ENCODE measurements at places on chromosomes 7 and 10.

GRCh38 chr7:92547579-92547978 lies 19.0 kb downstream of the RBM48 start:
- peak; percentile 13 for DNase-seq

GRCh38 chr7:80823057-80823456 lies 95.8 kb downstream of the SEMA3C start:
- DNase-seq: no peak

DNA sequence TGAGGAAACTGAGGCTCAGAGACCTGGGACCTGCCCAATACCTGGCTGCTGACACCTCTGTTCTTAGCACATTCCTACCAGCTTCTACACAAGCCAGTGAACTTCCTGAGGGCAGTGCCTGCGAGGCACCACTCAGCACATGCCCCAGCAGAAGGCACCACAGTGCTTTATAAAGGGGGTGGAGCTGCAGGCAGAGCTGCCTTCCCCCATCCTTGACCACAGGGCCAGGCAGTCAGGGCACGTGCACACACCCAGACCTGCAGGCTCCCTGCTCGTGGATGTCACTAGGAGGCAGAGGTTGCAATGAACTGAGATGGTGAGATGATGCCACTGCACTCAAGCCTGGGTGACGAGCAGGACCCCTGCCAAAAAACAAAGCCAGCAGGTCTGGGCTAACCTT lies 39.2 kb upstream of the TUBB8 start:
- DNase-seq: no peak

DNA sequence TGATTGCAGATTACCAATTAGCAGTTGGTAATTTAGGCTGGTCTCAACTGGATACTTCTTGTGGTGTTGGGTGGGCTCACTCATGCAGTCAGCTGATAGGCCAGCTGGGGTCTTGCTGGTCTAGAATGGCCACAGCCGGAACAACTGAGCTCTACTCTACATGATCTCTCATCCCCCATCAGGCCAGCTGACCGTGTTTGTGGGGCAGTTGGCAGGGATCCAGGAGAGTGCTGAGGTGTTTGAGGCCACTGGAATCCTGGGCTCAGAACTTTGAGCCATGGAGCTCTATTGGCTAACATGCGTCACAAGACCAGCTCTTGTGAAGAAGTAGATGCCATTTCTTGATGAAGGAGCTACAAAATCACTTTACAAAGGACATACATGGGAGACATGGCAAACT lies 242.4 kb downstream of the GFRA1 start:
- no peak for DNase-seq

- DNase-seq: no peak
Measured at GRCh38 chr10:59803714-59804113, 50.5 kb upstream of the MRLN start.

DNA sequence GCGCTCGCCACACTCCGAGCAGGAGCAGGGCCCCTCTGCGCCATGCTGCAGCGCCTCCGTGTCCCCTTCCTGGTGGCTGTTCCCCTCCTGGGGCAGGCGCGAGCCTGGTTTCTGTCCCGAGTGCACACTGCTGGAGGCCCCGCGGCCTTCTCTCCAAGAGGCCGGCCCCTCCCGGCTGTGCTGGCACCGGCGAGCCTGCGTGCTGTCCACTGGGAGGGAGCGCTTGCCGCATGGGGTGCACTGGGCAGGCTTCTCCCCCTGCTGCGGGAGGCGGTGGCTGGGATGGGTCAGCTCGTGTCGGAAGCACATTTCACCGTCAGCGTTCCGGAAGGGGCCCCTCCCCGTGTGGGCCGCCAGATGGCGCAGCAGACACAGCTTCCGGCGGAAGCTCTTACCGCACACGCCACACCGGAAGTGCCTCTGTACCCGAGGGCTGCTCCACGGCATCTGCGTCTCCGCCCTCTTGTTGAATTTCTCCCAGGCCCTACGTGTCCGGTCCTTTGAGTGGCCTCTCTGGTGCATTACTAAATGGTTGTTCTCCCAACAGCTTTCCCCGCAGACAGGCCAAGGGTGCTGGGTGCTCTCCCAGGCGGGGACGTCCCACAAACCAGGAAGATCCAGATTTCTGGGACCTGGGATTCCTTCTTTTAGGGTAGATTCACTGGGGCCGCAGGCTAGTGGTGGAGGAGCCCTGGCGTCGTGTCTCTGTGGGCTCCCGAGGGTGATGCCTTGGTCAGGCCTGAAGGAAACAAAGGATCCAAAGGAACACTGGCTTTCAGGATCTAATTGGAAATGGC lies 18.7 kb downstream of the ZNF786 start:
- no peak for DNase-seq

DNA sequence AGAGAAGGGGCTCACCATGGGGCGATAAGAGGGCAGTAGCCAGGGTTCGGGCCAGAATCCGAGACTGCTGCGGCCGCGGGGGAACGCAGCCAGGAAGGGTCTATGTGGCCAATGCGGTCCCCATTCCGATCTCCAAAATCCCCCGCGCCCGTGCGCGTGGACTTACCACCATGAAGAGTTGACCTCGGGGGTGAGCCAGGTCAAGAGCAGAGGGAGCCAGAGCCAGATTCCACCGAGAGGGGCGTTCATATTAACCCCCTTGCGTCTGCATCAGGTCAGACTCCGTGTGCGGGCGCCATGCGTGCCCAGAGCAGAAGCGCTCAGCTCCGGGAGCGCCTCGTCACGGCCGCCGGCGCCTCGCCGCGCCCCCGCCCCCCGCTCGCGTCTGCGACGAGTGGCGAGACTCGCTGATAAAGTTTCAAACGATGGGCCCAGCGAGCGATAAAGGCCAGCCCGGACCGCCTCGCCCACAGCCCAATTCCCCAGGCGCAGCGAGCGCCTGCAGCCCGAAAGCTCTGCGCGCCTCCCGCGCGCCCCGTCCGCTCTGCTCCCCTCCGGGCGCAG lies at the start of gene WNT2:
TSS of gene WNT2 (minus strand) at position 318 of the 564 bp plus-strand sequence. CDS start at position 249, 69 bp downstream.
- peak; percentile 44 for DNase-seq

GRCh38 chr7:50335795-50336754 lies 31.6 kb downstream of the IKZF1 start:
- DNase-seq: no peak

- DNase-seq: peak; percentile 82
Measured at GRCh38 chr10:31808258-31809218, 120.1 kb downstream of the ARHGAP12 start.

- no peak for DNase-seq
Measured at GRCh38 chr10:122738031-122738430, 38.4 kb upstream of the C10orf120 start.

DNA sequence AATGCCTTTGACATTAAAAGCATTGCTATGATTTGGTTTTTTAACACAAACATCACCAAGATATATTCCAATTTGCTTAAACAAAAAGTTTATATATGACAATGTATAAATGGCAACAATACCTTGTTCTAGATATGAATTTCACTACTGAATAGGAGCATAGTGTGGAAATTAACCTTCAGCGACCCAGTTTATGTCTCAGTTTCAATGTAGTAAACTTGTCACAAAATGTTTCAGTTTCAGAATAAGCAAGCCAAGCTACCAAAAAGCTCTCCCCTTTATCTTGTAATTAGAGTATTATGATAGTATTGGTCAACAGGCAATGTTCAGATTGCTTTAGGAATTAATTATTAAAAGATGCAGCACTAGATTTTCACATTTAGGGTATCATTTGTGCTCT lies 99.6 kb upstream of the PCDH15 start:
- DNase-seq: no peak

GRCh38 chr7:58316-58715 lies 134.1 kb upstream of the FAM20C start:
- no peak for DNase-seq

- DNase-seq: no peak
Measured at GRCh38 chr10:32166365-32166764, 110.1 kb upstream of the KIF5B start.

GRCh38 chr7:48111596-48111995 lies 22.5 kb downstream of the UPP1 start:
- no peak for DNase-seq

DNA sequence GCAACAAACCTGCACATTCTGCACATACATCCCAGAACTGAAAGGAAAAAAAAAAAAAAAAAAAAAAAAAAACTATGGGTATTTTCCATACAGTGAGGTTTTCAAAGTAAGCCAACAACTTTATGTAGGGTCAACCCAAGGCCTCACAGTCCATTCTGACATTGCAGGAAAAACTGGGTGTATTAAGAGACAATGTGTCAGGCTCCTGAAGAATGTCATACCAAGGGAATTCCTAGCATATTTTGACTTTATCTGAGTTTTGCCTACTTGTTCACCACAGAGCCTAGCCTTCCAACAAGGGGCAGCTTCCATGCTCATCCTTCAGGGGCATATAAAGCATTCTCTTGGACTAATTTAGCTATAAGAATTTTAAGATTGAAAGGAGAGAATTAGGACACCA lies 368.9 kb downstream of the PLXDC2 start:
- no peak for DNase-seq

- DNase-seq: no peak
Measured at GRCh38 chr7:82230811-82231581, 212.6 kb downstream of the CACNA2D1 start.

DNA sequence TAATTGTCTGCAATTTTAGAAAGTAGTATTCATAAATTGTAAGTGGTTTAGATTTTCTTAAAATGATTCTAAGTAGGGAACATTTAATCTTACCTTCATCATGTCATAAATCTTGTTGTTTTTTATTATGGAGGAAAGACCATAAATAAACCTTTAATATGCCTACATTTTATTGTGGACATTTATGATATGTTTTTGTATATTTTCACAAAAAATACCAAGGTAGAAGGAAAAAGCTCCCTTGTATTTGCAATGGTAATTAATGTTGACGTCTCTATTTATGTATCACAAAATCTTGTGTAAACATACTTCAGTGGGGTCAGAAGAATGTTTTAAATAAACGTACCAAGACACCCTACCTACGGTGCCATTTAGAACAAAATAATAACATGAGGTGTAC lies 155.7 kb upstream of the FAM171A1 start:
- no peak for DNase-seq

DNA sequence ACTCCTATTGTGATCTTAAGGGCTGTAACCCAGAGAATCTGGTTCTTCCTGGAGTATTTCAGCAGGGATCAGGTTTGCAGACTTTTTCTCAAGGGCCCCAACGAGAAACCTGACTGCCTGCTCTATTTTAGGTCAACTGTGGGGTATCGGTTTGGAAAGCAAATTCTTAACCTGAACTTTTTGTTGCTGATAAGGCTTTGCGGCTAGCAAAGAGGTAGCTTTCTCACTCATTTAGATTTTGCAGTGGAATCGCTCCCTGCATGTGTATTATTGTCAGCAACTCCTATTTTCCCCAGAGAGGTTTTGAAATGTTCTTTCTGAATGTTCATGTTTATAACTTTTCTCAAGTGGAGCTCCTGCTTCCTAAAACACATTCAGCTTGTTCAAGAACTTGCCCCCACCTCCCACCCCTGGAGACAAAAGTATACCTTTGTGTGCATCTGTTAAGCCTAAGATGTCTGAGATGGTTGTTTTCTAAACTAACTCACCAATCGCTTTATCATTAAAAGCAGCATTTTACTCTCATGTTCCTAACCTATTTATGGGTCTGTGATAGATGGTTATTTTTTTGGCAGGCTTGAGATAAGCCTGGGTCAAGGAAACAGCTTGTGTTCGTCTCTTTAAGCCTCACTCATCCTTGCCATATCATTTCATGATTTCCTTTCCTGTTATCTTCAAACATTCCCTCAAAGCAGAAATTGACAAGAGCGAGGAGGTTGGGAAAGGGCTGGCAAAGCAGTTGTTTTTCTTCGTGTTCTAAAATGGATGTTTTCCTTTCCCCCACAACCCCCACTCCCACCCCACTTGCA lies 129.8 kb downstream of the BAMBI start:
- DNase-seq: no peak

DNA sequence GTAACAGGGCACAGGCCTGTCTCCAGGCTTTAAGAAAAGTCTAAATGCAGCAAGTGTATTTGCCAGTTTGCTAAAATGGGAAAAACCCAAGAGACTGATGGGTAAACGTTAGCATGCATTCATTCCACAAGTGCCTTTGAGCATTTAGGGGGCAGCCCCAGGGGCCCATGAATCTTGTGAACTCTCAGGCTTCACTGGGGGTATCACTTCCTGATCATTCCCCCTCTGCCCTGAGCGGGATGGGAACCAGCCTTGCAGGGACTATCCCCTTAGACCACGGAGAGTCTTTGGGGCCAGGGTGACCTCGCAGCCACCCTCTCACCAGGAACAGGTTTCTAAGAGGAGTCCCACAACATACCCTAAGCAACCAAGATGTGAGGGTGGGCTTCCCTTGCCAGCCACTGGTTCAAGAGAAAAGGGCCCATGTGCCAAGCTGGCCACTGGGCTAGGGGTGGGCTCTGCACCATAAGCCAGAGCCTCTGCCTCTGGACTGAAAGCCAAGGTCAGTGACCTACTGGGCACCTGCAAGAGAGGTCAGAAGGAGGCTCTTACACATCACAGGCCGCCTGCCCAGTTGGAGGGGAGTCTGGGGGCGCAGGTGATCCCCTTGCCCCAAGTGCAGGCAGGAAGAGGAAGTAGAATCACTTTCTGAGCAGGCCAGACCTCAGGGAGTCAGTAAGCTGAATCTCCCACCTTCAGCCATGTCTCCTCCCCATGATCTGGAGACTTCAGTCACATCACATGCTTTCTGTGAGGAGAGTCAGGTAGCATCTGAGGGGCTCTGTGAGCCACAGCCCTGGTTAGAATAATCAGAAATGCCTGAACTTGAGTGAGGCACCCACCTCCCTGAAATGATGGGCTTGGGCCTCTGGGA lies 75.0 kb downstream of the C10orf105 start:
- DNase-seq: no peak

DNA sequence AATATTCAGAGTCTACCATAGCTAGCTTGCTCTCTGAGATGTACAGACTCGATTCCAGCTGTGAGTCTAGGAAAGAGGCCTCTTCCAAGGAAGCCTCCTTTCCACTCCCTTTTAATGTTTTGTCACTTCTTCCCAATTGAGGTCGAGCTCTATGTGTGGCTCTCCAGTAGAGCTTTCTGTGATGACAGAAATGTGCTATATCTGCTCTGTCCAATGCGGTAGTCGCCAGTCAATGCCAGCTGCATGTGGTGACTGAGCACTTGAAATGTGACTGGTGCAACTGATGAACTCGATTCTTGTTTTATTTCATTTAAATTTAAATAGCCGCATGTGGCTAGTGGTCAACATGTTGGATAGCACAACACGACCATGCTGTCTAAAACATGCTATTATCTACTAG lies 387.0 kb upstream of the NRP1 start:
- DNase-seq: no peak

DNA sequence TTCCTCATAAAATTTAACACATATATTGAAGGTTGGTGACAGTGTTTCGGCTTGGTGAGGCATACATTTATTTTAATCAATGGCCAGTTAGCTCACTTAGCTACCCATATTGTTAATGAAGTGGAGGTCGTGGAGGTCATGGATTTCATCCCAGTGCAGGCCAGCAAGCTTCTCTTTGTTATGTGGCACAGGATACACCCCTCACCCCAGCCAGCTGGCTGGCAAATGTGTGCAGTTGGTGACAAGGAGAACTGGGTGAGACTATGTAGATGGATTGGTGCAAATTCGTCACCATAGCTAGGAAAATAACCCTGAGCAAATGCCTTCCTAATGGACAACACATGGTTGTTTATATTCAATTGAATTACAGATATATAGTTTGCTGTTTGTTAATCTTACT lies 50.5 kb upstream of the FOXP2 start:
- DNase-seq: no peak

Measured in GM23248 (cell line).